ENCODE measurements at places on chromosomes 4 and X.

DNA sequence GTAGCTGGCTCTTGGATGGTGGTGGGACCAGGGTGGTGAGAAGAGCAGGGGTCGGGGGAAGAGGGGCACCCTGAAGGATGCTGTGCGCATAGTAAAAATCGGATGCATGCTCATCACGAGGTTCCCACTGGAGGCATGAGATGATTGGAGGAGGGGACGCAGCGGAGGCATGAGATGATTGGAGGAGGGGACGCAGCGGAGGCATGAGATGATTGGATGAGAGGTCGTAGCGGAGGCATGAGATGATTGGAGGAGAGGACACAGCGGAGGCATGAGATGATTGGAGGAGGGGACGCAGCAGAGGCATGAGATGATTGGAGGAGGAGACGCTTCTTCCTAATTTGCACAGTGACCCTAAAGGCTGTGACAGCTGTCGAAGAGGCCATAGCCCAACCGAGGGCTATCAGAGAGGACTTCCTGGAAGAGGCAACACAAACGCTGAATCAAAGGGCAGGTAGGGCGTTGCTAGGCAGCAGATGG lies 106.7 kb downstream of the ADRA2C start:
- DNase-seq, result no peak

DNA sequence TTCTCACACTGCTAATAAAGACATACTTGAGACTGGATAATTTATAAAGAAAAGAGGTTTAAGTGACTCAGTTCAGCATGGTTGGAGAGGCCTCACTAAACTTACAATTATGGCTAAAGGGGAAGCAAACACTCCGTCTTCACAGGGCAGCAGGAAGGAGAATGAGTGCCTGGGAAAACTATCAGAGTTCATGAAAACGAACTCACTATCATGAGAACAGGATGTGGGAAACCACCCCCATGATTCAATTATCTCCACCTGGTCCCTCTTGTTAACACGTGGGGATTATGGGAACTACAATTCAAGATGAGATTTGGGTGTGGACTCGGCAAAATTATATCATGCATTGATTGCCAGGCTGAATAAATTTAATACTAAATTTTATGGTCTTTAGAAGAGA lies 592.7 kb downstream of the GRXCR1 start:
- no peak for DNase-seq

DNA sequence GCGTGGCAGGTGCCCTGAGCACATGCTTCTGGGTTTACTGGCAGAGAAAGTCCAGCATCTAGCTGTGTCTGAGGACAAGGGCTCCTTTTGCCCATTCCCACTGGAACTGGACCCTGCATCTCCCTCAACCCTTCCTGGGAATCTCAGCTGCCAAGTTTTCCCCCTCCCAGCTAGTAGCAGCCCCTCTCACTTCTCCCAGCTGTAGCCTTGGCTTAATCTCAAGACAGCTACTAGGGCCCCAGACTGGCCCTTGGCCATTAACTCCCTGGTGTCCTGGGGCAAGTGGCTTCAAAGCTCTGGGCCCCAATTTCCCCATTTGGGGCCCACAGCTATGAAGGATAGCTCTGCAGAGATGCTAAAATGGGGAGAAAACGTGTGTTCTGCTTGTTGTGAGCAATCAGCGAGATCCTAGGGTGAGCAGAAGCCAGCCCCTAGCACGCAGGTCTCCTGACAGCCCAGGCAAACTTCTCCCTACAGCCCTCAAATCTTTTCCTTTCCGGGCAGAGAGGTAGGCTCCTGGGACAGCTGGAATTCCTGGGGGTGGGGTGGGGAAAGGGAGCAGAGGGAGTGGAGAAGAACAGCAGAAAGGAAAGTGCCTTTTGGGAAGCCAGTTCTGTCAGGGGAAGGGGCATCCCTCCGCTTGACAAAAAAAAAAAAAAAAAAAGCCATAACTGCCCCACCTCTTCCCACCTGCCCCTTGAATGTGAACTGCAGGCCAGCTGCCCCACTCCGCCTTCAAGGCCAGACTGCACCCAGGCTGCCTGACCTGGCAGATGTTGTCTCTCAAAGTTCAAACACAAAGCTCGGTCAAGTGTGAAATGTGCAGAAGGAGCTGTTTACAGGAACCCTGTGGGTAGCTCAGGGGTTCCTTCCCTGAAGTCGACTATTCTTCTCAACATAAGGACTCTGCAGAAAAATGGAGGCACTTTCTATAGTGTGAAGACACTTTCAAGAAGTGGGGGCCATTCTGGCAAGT lies 16.6 kb downstream of the FGD1 start:
- no peak for DNase-seq

DNA sequence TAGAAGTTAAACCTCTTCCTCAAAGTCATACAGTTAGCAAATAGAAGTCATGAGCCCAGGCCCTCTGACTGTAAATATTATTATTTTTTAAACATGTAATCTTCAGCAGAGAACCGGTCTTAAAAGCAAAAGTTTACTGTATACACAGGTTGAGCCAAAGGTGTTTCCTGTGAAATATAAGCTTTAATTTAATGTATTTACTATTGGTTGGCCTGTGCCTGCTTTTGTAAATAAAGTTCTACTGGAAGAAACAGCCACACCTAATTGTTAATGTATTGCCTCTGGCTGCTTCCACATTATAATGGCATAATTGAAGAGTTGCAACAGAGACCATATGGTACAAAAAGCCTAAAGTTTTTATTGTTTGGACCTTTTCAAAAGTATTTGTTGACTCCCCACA lies 61.0 kb upstream of the PRDM8 start:
- no peak for DNase-seq

- no peak for DNase-seq
These were observed 528 bp upstream of the SLC25A4 start for GRCh38 chr4:185142564-185142911.

DNA sequence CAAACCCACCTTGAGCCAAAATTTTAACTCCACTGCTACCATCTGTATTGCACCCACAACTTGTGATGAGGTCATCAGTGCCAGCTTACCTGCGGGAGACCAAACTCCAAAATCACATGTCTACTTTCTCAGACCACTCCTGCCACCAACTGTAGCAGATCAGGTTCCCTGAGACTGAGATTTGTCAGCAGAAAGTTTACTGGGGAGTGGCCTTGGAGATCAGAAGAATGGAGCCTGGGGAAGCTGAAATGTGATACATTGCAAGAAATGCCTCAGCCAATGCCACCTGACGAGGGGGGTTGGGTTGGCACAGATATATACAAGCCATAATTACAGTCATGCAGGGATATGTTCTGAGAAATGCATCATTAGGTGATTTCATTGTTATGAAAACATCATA lies 19.1 kb downstream of the HAUS3 start:
- DNase-seq, result no peak

DNA sequence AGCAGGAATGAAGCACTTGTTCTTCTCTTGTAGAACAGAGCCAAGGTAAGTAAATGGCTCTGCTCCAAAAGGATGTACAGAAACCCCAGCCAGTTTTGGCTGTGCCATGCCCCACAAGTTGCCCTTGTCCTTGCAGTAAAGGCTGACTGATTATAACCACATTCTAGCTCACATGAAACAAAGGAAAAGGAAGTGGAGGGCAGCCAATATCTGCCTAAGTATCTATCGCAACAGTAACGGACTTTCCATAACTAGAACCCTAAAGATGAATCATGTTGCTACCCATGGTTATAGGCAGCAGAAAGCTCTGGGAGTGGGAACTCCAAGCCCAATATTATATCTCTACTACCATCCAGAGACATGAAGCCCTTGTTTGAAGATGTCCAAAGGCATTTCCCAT lies 95.7 kb downstream of the COMMD8 start:
- DNase-seq, result no peak

DNA sequence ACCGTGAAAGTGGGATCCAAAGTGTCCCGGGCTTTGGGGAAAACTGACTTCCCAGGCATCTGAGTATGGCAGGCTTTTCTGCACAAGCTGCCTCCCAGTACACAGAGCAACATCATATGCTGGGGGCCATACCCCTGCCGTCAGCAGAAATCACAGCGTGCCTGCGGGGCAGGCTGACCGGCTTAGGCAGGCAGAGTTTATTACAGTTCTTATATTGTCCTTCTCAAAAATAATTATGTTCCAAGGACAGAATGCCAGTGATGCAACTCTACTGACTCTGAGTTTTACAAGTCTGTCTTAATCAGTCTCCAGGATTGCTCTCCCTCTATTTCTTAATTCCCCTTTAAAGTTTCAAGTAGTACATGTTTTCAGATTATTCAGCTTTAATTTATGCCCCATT lies 37.0 kb downstream of the IL21 start:
- DNase-seq, result no peak

- DNase-seq, result no peak
These were observed 456.5 kb downstream of the SPOCK3 start for GRCh38 chr4:166777760-166778159.

Data from right atrium auricular region (tissue), 2 donors.